H4 (cell line): ENCODE measurements at places on chromosomes 5 and 9.

DNA sequence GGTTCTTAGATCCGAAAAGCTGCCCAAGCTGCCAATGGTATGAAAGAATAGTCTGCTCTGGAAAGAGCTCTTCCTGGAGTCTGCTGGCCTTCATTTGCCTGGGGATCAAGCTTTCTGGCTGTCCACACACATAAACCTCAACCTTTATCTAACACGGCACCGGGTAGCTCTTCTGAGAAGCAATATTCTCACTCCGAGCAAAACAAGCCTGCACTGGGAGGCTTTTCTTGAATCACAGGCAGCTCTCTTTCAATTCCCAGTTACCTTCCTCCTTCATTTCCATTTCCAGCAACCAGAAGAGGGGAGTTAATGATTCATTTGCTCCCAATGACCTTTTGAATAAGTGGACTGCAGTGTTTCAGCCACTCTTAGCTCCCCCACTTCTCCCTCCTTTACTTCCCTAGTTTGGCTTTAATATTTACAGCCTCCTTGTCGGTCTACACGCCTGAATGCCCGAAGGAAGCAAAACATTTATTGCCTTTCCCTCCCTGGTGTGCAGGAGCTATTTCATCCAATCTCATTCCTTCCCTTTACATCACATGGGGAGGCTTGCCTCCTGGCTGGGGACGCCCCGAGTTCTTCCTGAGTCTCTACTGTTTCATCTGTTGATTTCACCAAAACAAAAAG lies 187.1 kb downstream of the ARHGEF28 start:
- DNase-seq, result no peak

DNA sequence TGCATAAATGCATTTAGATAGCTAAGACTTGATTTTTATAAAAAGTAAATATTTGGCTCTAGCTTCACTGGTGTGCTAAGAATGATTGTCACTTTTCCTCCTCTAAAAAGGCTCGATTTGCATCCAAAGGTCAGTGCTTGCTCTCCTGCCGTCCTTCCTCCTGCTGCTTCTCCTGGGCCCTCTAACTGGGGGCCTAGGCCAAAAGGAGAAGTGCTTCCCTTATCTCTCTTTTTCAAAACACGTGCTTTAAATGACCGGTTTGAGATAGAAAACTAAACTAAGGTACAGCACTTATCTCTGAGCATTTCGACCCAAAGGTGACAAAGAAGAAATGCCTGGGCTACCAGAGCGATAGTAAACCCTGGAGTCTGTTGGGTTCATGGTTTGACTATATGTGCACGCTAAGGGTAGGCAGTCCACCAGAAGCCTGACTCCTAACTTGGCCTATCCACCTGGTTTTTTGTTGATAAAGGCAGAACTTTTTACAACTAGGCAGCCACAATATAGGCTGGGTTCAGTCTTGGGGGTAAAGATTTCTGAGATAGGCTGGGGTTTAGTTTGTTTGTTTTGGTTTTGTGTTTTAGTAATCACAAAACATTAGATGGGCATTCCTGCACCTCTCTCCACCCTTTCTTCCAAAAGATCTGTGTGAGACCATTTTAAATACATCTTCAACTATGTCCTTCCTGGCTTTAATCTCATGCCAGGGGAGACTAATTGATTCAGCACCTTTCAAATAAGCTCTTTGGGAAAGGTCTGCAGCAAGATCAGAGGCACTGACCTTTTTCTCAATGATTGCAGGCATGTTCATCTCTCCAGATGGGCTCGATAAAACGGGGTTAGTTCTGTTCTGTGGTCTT lies 3.8 kb downstream of the NR2F1-AS1 start:
- DNase-seq, result no peak

GRCh38 chr9:136052472-136052880 lies 42.6 kb downstream of the NACC2 start:
- DNase-seq, result peak; percentile 66

- no peak for DNase-seq
These were observed 4.2 kb downstream of the TMEM167A start for GRCh38 chr5:83072966-83073365.

DNA sequence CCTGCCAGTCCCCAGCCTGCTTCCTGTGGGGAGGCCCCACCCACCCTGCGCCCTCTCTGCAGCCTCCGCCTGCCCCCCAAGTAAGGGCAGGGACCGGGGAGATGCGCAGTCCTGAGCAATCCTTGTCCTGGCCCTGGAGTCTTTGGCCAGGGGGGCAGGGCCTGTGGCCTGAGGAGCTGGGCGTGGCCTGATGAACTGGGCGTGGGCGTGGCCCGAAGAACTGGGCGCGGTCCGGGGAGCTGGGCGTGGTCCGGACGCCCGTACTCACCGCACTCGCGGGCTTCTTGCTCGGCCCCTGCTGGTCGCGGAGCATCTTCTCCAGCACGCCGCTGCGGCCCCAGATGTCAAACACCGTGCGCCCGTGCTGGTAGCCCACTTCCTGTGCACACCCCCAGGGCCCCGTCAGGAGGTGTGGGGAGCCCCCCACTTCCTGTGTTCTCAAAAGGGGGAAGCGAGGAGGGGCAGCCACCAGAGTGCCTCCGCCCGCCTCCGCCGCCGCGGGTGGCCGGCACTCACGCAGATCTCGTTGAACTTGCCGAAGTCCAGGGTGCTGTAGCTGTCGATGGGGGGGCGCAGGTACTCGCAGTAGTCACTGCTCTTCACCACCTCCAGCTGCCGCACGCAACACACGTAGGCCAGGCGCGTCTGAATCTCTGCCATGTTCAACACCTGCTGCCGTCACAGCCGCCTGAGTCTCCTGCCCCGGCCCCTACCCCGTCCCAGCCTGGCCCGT lies 2.7 kb upstream of the NSMF start:
- no peak for DNase-seq
